ENCODE measurements at places on chromosomes 2 and 18.

- no peak for DNase-seq
Measured at GRCh38 chr2:7609974-7610373, 692.8 kb downstream of the RNF144A start.

GRCh38 chr2:171529914-171530313, 7.6 kb downstream of the CYBRD1 start:
- no peak for DNase-seq

DNA sequence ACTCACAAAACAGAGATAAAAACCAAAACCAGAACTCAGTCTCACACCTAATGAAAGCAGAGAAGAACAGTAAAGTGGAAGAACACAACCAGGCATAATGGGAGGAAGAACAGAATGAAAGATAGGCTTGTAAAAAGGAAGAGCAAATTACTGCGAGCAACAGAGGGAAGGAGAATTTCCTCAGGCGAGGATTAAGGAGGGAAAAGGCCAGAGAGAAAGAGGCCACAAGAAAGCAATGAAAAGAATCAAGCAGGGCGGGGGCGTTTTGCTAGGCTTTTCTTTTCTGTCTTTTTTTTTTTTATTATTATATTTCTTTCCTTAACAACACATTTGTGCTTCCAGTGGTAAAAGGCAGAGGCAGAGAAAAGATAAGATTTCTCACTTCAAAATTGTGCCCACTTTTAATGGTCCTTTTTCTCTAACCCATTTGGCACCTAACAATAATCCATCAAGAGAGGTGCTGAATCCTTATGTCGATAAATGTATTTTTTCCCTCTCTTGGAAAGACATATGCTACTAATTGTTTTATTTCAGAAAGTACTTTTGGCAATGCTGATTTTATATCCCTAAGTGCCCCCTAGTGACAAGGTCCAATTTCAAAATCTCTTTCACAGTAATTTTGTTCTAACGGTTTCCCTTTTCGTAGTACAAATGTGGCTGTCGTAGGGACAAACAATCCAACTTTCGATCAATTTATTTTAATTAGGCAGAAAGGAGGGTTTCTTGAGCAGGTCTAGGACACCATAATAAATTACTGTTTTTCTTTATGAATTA, 138.7 kb upstream of the AQP4 start:
- no peak for DNase-seq

DNA sequence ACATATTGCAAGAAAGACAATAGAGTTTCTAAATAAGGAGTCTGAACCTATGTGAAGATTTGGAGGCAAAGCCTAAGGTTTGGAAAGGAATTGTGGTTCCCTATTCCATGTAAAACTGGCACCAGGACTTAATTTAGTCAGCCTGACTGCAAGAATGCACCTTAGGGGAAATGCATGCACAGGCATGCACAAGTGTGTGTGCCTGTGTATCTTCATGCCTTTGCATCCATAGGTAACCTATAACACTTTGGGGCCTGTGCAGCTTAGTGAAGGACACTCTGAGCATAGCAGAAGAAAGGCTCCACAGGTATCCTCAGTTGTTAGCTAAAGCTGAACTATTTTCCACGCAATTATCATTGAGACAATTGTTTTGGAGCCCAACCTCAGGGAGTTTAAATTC, 73.4 kb downstream of the RPRM start:
- DNase-seq, result no peak

DNA sequence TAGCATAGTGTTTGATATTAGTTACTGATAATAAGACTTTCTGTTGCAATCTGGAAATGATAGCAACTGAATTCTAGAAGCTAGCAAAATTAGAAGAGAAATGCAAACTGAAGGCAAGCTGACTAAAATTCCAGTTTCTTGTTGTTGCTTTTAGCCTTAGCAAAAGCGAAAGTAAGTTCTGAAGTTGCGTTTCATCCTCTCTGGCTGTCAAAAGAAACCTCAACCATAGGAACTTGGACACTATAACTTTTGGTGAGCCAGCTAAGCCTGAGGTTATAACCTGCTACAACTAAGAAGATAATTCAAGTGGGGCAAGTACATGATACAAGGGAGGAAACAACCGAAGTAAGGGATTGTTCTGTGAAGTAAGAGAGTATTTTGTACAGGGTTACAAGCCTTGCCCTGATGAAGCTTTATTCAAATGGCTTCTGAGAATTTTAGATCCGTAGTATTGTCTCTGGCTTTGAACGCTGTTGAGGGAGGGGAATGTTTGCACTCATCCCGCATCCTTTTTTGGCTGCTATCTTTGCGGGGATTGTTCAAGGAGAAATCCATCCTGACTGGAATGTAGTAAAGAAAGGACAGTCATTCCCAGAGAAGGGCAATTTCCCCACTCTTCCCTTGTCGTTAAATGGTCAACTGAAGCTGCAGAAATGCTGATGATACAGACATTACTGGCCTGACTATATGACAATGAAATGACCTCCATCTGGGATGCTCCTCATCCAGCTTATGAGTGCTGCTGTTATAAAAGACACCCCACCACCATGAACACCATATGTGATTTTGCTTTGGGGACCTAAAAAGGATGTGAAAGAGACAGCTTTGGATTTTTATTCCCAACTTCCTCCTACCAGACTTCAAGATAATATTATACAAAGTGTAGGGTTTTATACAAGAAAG, 7.0 kb upstream of the TMX3 start:
- no peak for DNase-seq

DNA sequence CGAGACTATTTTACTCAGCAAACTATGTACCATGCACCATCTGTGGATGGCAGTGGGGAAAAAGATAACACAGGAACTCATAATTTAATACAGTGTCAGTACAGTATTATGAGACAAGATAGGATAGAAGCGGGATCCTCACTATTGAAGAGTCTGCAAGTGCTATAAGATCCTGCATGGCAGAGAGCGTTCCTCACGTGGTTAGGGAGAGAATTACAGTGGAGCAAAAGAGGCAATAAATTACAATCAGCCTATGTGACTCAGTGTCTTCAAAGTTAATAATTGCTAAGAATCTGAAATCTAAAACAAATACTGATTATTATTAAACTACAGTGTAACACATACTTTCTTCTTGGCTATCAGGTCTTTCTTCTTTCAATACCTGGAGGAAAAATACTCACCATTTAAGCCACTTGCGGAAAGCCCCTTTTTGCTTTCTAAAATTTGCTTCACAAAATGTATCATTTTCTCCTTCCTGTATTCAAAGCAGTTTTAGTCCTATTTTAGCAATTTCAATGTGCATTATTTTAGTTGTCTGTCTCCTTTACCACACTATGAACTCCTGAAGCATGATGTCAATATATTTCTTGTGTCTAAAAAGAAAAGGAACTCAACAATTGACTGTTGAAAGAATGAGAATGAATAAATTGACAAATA, 342.9 kb downstream of the SPAG16 start:
- no peak for DNase-seq

GRCh38 chr2:217632043-217632442, 370.8 kb downstream of the TNS1 start:
- no peak for DNase-seq

DNA sequence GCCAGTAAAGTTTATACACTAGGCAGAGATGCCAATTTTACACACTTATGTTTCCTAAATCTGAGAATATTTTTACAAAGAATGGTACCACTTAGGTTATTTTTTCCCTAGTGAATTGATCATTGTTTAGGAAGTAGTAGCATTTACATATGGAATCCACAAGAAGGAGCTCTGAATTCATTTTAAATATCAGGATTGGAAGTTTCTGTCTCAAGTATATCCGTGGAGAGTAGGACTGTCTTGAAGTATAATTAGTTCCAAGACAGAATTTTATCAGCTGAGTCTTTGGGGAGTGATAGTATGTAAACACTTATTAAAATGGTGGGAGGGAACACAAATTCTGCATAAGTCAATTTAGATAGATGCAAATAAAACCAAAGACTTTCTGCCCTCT, 82.3 kb upstream of the FAM98A start:
- no peak for DNase-seq

DNA sequence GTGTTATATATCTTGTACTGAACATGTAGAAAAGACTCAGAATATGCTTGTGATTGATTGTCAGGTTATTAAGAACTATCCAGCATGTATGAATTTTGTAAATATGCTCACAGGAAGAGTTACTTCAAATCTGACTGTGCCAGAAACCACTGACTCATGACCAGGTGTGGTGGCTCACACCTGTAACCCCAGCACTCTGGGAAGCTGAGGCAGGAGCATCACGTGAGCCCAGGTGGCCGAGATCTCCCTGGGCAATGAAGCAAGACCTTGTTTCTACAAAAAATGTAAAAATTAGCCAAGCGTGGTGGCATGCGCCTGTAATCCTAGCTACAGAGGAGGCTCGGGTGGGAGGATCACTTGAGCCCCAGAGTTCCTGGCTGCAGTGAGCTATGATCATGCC, 126.6 kb downstream of the COMMD1 start:
- DNase-seq, result no peak

Measured in amygdala (tissue), 56 donors.